Adipose tissue (tissue), 3 donors: ENCODE measurements at places on chromosomes 4 and X. TPM values are rescaled to one million over a fixed set of nuclear protein-coding genes. Genes with fewer than 3 reads are reported as not detected.

The TCP11X1 gene
- not detected for polyA plus RNA-seq

The PCDH7 gene
- 2.1 TPM for polyA plus RNA-seq

The NUDT11 gene
- polyA plus RNA-seq: 1.1 TPM

The FGF16 gene
- 0.05 TPM for polyA plus RNA-seq

The COX7B2 gene
- polyA plus RNA-seq: not detected

The PRR32 gene
- not detected for polyA plus RNA-seq

The BCLAF3 gene
- 1.1 TPM for polyA plus RNA-seq

The CT83 gene
- polyA plus RNA-seq: not detected

The CXCL8 gene
- polyA plus RNA-seq: 1.6 TPM
